ENCODE measurements at places on chromosomes 7 and 10.

GRCh38 chr7:13946181-13946580 lies 43.3 kb downstream of the ETV1 start:
- no peak for DNase-seq

DNA sequence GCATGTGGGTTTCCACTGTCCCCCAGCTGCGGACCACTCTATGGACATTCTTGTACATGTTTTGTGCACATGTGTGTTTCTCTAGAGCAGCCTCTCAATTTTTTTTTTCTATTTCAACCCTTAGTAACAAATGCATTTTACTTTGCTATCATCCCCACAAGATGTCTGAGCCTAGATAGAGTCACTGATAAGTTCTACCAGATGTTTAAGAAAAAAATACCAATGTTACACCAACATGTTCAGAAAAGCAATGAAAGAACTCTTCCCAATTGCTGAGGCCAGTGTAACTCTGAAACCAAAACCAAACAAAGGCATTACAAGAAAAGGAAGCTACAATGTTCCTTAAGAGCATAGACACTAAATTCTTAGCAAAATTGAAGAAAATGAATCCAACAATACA lies 218.5 kb downstream of the CXCL12 start:
- DNase-seq: no peak

DNA sequence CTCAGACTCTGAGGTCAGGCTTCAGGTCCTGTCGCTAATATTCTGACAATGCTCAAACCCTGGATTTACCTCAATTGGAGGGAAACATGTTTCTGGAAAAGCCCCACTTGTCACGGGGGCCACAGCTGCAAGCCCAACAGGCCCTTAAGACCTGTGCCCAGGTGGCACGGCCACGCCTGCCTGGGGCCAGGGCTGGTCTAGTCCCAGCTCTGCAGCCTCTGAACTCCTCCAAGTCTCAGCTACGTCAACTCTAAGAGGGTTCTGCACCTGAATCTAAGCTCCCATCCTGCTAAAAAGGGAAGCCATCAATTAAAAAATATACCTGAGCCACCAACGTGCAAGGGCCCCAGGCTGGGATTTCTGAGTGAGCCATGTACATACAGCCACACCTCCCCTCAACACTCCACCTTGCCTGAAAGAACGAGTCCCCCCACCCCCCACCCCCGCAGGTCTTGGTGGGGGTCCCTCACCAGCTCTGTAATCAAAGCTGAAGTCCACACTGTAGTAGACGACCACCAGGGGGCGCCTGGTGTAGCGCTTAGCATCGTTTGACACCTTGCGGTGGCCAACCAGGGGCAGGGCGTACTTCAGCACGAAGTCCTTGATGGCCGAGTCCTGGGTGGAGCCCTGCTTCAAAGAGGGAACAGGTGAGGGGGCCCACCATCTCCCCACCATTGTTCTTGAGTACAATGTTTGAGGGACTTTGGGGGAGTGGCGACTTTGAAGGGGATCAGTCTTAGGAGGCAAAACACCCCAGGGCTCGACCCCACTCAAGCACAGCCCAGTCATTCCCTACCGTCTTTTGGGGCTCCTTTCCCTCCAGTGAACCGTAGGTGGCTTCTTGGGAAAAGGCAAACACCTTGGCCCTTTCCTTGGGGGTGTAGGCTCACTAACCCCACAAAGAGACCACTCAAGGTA lies 22.6 kb downstream of the PDIA4 start:
- DNase-seq: peak; percentile 66

DNA sequence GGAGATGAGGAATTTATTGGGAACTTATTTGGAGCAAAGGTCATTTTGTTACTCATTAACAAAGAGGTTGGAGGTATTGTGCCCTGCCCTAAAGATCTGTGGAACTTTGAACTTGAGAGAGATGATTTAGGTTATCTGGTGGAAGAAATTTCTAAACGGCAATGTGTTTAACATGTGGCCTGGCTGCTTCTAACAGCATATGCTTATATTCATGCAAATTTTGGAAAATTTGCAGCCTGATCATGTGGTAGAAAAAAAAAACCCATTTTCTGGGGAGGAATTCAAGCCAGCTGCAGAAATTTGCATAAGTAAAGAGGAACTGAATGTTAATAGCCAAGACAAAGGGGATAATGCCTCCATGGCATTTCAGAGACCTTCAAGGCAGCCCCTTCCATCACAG lies 10.7 kb upstream of the PANK1 start:
- no peak for DNase-seq

GRCh38 chr10:127027786-127028185 lies 122.6 kb downstream of the DOCK1 start:
- DNase-seq: no peak

DNA sequence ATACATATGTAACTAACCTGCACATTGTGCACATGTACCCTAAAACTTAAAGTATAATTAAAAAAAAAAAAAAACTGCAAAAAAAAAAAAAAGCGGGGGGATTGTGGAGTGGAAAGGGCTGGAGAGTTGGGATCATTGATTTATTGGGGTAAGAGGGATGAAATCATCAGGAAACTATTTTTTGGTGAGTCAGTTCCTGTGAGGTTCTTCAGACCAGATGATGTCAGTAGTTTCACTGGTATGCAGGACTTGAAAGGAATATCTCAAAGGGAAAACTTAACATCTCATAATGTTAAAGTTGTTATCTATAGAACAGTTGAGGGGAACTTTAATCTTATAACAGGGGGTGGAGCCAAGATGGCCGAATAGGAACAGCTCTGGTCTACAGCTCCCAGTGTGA lies 32.6 kb upstream of the TECTB start:
- DNase-seq: no peak

DNA sequence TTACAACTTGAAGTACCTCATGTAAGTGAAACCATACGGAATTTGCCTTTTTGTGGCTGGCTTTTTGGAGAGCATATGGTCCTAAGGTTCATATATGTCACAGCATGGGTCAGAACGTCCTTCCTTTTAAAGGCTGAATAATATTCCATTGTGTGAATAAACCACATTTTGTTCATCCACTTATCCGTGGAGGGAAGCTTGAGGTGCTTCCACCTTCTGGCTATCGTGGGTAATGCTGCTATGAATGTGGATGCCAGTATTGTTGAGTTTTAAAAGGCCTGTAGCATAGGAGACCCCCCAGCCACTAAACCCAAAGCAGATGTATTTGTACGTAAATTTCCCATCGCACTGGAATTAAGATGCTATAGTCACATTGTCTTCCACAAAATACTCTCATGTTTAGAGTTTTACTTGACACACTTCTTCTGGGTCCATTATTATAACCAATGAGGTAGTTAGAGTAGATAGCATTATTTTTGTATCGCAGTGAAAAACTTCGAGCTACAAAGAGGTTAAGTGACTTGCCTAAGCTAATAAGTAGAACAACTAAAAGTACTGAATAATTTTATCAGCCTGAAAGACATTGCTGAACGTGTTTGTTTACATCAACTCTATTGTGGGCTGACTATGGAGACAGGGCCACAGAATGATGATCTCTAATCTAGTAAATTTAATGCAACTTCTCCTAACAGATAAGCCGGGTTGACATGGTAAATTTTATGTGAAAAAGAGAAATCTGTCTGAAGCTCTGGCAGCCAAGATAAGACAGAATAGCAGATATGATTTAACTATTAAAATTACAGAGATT lies 183.0 kb upstream of the CTBP2 start:
- no peak for DNase-seq

DNA sequence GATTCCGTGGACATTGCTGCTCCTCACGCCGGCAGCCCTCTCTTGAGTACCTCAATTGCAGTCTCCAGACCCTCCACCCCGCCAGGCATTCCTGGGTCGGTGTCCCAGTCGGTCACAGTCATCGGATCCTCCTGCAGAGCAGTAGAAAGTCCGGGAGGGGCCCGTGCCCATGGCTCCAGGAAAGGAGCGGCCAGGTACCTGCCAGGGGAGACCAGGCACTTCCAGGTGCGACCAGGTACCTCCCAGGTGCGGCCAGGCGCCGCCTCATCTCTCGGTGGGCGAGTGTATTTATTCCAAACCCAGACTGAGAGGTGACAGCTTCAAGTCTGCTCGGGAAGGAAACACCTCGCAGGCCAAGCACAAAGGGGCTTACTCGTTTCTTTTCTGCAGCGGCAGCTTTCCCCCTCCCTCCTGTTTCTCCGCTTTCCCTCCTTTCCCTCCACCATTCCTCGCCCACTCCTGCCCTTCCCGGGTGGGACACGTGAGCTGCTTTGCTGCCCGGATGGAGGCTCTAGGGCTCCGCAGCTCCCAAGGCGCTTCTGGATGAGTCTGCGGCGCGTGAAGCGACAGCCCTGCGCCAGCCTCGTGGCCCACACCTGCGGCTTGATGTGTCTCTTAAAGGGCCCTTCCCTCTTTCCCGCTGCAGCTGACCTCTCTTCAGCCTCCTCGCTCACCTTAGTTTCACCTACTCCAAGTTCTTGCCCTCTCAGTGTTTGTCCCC lies 39.4 kb upstream of the AGK start:
- DNase-seq: no peak

GRCh38 chr7:36006636-36007229 lies 146.3 kb upstream of the EEPD1 start:
- no peak for DNase-seq

GRCh38 chr10:84291384-84291783 lies 37.0 kb upstream of the CCSER2 start:
- DNase-seq: no peak

DNA sequence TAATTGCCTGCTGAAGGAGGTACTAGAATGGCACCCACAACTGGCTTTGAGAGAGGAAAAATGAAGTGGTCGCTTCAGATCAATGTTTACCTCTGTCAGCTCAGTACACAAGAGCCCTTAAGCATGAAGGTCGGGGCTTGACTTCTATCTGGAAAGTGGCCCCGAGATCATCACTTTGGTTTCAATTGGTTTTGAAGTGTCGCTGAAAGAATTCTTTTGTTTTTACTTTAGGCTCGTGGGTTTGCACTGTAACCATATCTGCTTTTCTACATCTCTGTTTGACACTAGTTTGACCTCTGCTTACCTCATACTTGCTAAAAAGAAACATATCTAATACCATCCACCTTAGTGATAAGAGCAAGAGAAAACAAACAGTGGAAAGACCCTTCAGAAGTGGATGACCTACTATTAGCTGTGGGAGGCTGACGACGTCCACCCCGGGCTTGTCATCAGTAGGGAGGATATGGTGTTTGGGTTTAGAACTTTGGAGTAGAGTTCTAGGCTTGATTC lies 361.8 kb downstream of the GATA3 start:
- no peak for DNase-seq

GRCh38 chr10:101007099-101007711 lies 7.6 kb downstream of the LZTS2 start:
- DNase-seq: no peak

GRCh38 chr7:118041251-118041878 lies 142.6 kb upstream of the LSM8 start:
- no peak for DNase-seq

- peak; percentile 45 for DNase-seq
Measured at GRCh38 chr7:23473844-23474093, 3.5 kb upstream of the IGF2BP3 start.

- DNase-seq: no peak
Measured at GRCh38 chr10:110324201-110324804, 19.6 kb upstream of the SMNDC1 start.

DNA sequence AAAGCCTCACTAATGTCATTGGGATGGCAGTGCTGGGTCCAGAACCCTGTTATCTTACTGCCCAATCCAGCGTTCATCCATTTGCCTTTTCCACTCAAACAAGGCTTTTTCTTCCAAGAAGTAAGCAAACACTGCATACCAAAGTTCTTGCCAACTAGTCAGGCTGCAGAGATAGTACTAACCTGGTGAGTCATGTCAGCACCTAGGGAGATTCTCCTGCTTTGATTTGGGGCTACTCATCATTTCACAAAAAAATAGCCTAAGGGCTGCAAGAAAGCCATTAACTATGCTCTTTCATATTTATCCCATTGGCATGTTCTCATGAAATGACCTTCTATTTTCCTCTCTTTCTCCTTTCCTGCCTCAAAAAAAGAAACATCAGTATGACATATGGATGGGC lies 142.6 kb downstream of the TWIST1 start:
- DNase-seq: no peak

- no peak for DNase-seq
Measured at GRCh38 chr10:79244841-79245504, 102.3 kb upstream of the PPIF start.

DNA sequence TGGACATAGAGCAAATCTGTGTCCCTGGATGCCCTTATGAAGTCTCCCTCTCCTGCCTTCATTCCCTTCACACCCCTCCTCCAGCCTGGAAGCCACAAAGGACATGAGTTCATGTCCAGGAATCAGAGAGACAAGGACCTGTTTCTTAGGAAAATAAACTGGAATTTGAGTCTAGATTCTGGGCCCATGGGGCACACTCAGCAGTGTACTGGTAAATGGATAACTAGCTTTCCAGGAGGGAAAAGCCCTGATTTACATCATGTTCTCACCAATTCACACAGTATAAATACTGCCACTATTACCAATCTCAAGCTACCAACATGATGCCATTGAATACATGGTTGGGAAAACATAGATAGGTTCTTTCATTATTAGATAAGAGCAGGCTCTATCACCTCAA lies 9.9 kb downstream of the FAM237B start:
- DNase-seq: no peak

GRCh38 chr10:7417103-7417623 lies 6.3 kb upstream of the SFMBT2 start:
- DNase-seq: no peak

DNA sequence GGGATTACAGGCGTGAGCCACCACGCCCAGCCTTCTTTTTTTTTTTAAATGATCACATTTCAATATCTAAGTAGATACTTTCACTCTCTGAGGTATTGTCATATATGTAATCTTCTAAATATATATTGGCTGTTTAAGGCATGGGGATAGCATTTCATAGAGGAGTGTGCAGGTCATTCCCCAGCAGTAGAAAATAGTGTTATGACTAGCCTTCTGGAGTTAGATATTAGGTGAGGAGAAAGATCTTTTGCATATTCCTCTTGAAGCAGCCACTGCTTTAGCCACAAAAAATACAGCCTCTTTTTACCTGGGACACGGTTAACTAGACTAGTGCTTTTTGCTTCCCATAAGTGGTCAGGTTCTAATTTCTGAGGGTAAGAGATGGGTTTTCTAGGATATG lies 28.9 kb downstream of the ADD3 start:
- no peak for DNase-seq

DNA sequence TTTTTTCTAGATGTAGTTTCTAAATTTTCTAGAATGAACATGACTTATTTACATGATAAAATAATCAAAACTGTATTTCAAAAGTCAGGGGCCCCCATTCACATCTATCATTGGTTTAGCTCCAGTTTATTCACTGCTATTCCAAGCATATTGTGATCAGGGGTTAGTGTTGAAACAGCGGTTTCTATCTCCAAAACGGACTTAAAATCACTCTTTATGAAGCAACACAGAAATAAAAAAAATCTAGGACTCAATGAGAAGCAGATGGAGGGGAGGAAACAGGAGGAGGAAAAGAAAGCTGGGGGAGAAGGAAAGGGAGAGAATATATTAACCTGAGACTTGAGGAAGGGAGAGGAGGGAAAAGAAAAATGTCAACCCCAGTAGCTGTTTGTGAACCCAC lies 14.8 kb upstream of the CH25H start:
- no peak for DNase-seq

DNA sequence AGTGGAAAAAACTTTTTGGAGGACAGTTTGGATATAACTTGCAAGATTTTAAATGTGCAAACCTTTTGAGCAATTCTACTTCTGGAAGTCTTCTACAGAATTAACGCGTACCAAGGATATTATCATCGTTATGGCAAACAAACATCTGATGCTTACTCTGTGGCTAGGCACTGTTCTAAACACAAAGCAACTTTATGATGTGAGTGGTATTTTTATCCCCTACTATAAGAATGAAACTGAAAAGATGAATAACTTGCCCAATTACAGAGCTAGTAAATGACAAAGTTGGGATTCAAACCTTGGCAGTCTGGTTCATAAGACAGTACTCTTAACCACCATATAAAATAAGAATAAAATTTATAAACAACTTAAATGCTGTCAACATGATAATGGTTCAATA lies 15.8 kb downstream of the ASZ1 start:
- no peak for DNase-seq
